HuH-7.5 (cell line): ENCODE measurements at places on chromosomes 4 and X.

DNA sequence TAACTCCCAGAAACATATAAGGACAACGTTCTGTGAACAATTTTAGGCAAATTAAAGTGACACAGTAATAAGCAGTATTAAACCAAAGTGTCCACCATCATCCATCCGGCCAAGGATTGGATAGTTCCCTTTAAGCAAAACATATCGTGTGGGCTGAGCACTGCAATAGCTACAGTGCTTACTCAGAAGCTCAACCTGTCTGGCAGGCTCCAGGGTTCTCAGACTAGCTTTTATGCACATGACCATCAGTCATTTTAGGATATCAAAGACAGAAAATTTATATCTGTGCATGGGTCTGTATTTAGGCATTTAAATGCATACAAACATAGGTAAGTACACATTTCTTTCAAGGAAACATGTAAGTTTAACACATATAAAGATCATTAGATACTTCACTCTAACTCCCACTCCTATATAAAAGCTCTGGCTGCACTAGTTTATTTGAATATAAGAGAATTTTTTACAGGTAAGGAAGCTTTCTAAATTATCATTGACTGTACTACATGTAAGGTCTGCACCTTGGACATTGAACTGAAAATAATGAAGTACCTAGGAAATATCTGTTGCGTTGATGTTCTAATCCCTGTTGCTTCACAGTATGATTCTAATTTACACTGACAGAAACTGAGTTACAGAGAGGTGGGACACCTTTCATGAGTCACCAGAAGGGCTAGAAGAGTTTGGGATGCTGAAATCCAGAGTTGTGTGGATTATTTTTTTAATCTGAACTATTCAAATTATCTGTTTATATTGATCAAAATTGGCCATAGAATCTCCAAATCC is 67.6 kb downstream of the ELOVL6 start:
- DNase-seq = no peak

DNA sequence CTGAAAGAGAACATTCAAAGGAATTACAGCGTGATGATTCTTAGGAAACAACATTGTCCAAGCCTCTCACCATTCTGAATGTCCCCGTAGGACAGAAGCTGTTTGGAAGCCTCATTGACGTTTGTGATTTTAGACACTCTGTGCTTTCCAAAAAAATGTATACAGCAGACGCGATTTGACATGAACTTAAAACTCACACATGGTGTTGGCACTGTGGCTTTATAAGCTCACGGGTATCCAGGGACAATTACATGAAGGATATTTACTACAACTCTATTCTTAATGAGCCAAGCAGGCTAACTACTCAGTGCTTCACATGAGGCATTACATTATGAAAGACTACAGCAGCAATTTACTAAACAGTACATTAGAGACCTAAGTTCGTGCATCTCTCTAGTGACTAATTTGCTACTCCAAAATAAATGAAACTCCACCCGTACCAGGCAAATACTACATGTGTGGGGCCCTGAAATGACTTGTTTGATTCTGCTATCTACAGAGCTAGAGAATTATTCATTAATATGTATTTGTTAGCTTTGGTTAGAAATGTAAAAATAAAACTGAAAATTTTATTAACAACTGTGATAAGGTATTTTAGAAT is 620.7 kb downstream of the SPRY1 start:
- no peak for DNase-seq

DNA sequence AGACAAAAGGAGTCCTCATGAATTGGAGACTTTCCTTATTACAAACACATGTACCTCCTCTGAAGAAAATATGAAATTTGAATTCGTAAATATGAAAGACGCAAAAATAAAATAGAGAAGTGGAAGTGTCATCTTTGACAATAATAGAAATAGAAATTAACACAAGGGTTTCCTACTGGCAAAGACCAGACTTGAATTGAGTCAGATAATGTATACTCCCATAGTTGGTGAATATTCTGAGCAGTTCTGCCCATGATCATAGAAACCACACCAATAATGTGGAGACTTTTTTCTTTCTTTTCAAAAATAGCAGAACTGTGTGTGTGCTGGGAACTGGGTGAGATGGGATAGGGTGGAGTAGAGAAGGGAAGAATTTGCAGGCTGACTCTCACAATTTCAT is 277.7 kb upstream of the TET2 start:
- DNase-seq = no peak

DNA sequence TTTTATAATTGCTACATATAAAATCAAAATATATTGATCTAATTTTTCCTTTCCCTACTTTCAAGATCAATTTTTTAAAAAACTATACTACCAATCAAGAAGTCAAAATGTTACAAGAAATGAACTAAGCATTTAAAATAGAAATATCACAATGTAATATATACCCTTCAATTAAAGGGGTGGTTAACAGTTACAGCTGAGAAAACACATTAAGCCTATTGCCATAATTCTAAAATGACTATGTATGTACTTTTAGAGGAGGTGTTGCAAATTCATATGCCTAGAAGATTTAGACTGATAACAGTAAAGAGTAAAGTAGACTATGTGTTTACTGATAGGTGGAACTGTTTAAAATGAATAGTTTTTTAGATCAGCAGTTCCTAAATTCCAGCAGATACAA is 3.7 kb downstream of the NUP54 start:
- DNase-seq = no peak

GRCh38 chr4:153542834-153543233 is 76.7 kb downstream of the TMEM131L start:
- DNase-seq = no peak

DNA sequence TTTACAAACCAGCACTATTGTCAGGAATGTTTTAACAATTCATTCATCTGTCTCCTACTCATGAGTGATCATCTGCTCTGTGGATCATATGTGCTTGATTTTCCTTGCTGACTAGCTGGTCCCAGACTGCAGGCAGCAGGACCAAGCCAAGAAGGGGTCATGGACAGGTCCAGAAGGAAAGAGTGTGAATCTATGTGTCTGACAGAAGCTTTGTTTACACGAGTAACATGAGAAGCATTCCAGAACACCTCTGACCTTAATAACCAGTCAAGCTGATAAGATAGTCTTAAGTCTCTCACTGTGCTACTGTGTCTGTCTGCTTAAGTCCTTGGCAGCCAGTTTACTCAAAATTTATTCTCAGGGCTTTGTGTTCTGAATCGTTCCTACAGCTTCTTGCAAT is 39.0 kb downstream of the GUCY1A1 start:
- no peak for DNase-seq
